ENCODE measurements at places on chromosomes 6 and 20.

GRCh38 chr20:8534368-8535160, 402.5 kb downstream of the PLCB1 start:
- H3K4me1 ChIP-seq: no peaks in the 10 kb centered on the region
- no peak for DNase-seq
- no peaks in the 10 kb centered on the region for H3K27me3 ChIP-seq
- H3K4me3 ChIP-seq: no peak overlapping the region
- no peaks in the 10 kb centered on the region for H3K36me3 ChIP-seq
- no peak overlapping the region for H3K27ac ChIP-seq

GRCh38 chr6:88761237-88762031, 202.0 kb downstream of the RNGTT start:
- no peaks in the 10 kb centered on the region for H3K27me3 ChIP-seq
- H3K36me3 ChIP-seq: no peaks in the 10 kb centered on the region
- H3K4me3 ChIP-seq: no peak overlapping the region
- no peak for DNase-seq
- H3K27ac ChIP-seq: no peak overlapping the region
- no peaks in the 10 kb centered on the region for H3K4me1 ChIP-seq

DNA sequence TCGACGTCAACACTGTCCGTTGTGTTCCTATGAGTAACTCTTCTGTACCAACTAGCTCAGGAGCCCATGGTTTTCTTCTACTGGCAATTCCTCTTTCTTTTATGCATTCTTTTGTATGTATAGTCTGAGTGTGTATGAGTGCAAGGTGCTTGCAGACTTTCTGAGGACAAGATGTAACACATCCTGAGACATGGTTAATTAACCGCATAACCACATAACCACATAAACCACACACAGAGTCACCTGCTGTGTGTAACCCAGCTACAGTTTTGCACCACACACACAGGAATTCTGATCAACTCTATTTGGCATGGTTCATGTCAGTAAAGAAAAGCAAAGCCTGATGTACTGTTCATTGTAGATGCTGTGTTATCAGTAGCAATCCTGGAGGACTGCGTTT, 98.6 kb downstream of the DACT2 start:
- H3K27me3 ChIP-seq: no peaks in the 10 kb centered on the region
- no peaks in the 10 kb centered on the region for H3K4me1 ChIP-seq
- no peak overlapping the region for H3K4me3 ChIP-seq

- no peaks in the 10 kb centered on the region for H3K4me1 ChIP-seq
- no peak for DNase-seq
- no peak overlapping the region for H3K27ac ChIP-seq
- H3K36me3 ChIP-seq: no peaks in the 10 kb centered on the region
- H3K4me3 ChIP-seq: no peak overlapping the region
- H3K27me3 ChIP-seq: no peaks in the 10 kb centered on the region
Measured at GRCh38 chr6:85685713-85686112, 43.0 kb upstream of the SYNCRIP start.

GRCh38 chr20:23435626-23436539, 3.6 kb upstream of the CSTL1 start:
- H3K27ac ChIP-seq: no peak overlapping the region
- no peak for DNase-seq
- H3K27me3 ChIP-seq: no peaks in the 10 kb centered on the region
- no peaks in the 10 kb centered on the region for H3K4me1 ChIP-seq
- H3K36me3 ChIP-seq: no peaks in the 10 kb centered on the region
- no peak overlapping the region for H3K4me3 ChIP-seq

DNA sequence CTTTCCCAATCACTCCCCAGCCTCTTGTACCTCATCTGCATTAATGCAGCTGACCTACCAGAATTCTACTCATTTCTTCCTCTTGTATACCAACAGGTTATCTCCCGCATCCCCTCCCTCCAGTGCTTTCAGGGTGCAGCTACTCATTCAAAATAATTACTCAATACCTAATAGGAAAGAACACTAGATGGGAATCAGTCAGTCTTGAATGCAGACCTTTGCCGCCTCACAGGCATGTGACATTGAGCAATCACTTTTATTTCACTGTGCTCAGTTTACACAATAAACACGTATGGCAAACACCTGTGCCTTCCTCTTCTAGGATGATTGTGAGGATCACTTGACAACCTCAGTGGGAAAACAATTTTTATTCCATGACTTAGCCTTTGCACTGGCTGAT, 13.3 kb downstream of the ZSCAN31 start:
- no peak for DNase-seq

- no peak overlapping the region for H3K27ac ChIP-seq
- no peak overlapping the region for H3K4me3 ChIP-seq
- H3K36me3 ChIP-seq: no peaks in the 10 kb centered on the region
- DNase-seq: no peak
- H3K4me1 ChIP-seq: peaks cover 14% of the 10 kb centered on the region
Measured at GRCh38 chr20:1804554-1804956, 90.7 kb upstream of the SIRPA start.

- no peak for DNase-seq
- H3K27me3 ChIP-seq: no peaks in the 10 kb centered on the region
- no peaks in the 10 kb centered on the region for H3K36me3 ChIP-seq
- H3K4me3 ChIP-seq: no peak overlapping the region
Measured at GRCh38 chr20:6884114-6884513, 116.6 kb downstream of the BMP2 start.

DNA sequence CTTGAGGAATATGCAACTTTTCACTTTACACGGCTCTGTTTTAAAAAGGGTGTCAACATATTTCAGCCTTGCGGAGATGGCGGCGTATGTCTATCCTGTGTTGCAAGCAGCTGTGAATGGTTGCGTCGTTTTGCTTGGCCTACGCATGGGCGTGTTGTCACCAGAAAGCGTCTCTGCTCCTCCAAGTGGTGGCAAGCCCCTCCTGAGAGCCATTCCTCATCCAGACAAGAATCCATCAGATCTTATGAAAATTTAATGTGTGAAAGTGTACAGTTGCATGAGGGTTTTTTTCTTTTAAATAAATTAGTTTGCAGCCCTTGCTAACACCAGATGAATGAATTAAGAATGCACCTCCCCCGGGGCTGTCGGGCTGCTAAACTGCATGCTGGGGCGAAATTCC, 114.4 kb downstream of the PHACTR3 start:
- H3K4me1 ChIP-seq: no peaks in the 10 kb centered on the region
- H3K27me3 ChIP-seq: no peaks in the 10 kb centered on the region
- H3K4me3 ChIP-seq: no peak overlapping the region
- no peak for DNase-seq

DNA sequence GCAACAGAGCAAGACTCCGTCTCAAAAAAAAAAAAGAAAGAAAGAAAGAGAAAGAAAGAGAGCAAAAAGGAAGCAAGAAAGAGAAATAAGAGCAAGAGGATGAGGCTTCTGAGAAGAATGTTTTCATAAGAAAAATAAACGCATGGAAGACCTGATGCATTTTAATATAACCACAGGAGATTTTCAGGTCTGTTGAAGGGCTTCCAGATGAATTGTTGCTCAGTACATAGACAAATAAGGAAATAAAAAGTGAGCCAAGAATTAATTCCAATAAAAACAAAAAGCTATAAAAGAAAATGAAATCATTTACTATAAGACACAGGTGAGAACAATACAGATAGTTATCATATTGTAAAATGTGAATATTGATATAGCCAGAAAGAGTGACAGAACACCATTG, 43.5 kb downstream of the PERP start:
- no peak overlapping the region for H3K4me3 ChIP-seq
- no peak overlapping the region for H3K27ac ChIP-seq
- no peak for DNase-seq
- no peaks in the 10 kb centered on the region for H3K36me3 ChIP-seq

- H3K27me3 ChIP-seq: no peaks in the 10 kb centered on the region
- H3K36me3 ChIP-seq: no peaks in the 10 kb centered on the region
- H3K4me1 ChIP-seq: no peaks in the 10 kb centered on the region
- DNase-seq: no peak
- no peak overlapping the region for H3K27ac ChIP-seq
Measured at GRCh38 chr6:54710456-54710855, 136.1 kb upstream of the FAM83B start.

GRCh38 chr20:23566199-23566932, 1.9 kb downstream of the CST9L start:
- H3K36me3 ChIP-seq: no peaks in the 10 kb centered on the region
- no peak overlapping the region for H3K4me3 ChIP-seq
- no peaks in the 10 kb centered on the region for H3K4me1 ChIP-seq
- DNase-seq: no peak
- no peak overlapping the region for H3K27ac ChIP-seq
- H3K27me3 ChIP-seq: no peaks in the 10 kb centered on the region

- no peak overlapping the region for H3K27ac ChIP-seq
- DNase-seq: no peak
- H3K27me3 ChIP-seq: no peaks in the 10 kb centered on the region
- peaks cover 5% of the 10 kb centered on the region for H3K4me1 ChIP-seq
Measured at GRCh38 chr6:107679457-107679856, 144.7 kb downstream of the SCML4 start.

DNA sequence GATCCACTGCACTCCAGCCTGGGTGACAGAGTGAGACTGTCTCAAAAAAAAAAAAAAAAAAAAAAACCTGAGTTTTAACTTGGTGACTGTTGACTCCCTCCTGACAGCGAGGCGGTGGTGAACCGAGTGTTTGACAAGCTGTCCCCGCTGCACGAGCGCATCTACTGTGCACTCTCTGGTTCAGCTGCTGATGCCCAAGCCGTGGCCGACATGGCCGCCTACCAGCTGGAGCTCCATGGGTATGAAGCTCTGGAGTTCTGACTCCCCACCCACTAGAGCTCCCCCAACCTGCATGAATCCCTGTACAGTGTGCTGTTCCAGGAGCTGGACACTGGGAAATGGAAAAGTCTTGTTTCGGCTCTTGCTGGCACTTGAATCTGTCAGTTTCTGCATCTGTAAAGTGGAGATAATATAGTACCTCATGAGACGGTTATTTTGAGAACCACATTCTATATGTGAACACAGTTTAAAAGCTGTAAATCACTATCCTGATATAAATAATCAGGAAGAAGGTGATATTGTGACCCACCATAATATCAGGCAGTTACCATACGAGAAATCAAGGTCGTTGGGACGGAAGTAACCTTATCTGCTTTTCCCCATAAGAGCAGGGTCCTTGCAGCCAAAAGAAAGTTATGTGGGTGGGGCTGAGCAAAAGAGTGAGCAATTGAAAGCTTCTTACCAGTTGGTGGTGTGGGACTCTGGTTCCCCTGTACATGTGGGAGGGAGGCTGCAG, 3.3 kb downstream of the PSMB9 start:
- H3K4me1 ChIP-seq: peaks cover 35% of the 10 kb centered on the region
- H3K4me3 ChIP-seq: no peak overlapping the region
- H3K27me3 ChIP-seq: no peaks in the 10 kb centered on the region
- no peak overlapping the region for H3K27ac ChIP-seq
- peaks cover 47% of the 10 kb centered on the region for H3K36me3 ChIP-seq

GRCh38 chr20:57371363-57371762, 19.8 kb upstream of the RBM38 start:
- peaks cover 9% of the 10 kb centered on the region for H3K4me1 ChIP-seq
- no peak for DNase-seq
- no peaks in the 10 kb centered on the region for H3K27me3 ChIP-seq

DNA sequence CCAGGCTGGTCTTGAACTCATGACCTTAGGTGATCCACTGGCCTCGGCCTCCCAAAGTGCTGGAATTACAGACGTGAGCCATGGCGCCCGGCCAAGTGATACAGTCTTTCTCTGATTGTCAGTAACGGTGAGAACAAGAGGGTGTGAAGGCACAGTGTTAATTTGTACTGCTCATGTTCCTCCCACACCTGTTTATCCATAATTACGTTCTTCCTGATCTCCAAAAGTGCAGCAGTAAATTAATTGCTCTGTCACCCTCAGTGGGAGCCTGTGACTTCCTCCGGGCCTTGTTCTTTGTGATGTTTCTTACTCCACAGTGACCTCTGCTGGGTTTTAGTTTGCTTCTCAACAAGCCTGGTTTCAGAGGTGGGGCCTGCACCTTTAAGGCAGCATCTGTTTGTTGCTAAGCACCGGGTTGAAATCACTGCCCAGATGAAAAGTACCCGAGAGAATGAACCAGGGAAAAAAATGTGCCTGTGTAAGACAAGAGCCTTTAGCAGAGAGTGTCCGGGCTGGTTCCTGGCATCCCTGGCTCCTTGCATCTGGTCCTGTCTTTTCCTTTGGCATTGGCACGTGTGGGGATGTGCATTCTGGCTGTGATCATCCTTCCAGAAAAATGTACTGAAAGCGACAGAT, 89.1 kb upstream of the CLDN20 start:
- DNase-seq: peak; percentile 64
- H3K27ac ChIP-seq: no peak overlapping the region
- H3K36me3 ChIP-seq: no peaks in the 10 kb centered on the region
- H3K27me3 ChIP-seq: no peaks in the 10 kb centered on the region
- peaks cover 16% of the 10 kb centered on the region for H3K4me1 ChIP-seq

- no peaks in the 10 kb centered on the region for H3K4me1 ChIP-seq
- H3K4me3 ChIP-seq: no peak overlapping the region
- H3K27ac ChIP-seq: no peak overlapping the region
- H3K27me3 ChIP-seq: no peaks in the 10 kb centered on the region
- no peaks in the 10 kb centered on the region for H3K36me3 ChIP-seq
Measured at GRCh38 chr6:84273048-84273809, 45.8 kb upstream of the CEP162 start.

DNA sequence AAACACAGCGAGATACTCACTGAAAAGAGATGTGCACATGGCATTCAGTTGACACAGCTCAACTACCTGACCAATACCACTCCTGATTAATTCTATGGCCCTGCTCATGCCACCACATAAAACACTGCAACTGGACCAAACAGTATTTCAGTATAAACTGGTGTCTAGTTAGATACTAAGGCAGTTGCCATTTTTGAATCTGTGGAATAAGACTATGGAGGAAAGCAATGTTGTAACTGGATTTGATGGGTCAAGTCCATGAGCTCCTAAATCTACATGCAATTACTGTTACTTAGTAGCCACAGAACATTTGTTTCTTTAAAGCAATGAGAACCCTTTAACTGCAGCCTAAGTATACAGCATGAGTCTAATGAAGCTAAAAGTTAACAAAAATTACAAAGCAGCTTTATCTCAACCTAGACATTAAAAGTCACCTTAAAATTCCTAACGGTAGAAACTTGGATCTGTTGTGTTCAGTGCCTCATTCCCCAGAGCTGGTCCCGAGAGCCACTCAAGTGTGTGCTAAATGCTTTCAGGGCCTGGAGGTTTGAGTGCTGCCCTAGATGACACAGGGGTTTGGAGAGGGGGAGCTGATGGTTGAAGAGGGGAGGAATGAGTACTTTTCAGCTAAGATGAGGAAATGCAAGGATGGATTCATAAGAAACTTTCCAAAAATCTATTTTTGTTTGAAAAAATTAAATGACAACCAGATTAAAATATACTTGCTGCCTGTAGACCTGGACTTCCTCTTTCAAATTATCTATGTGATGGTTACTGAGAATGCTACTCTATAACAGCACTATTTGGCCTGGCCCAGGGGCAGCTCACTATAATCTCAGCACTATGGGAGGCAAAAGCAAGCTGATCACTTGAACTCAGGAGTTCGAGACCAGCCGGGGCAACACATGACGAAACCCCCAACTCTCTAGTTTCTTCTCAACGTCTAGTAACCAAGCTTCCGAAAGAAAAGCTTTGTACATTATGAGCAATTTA, 15.6 kb downstream of the SNX5 start:
- no peak overlapping the region for H3K27ac ChIP-seq
- no peak overlapping the region for H3K4me3 ChIP-seq
- H3K4me1 ChIP-seq: peaks cover 5% of the 10 kb centered on the region

All from CD8-positive, alpha-beta memory T cell (primary cell).